Adrenal gland (tissue), 19 donors: ENCODE measurements at places on chromosomes 11 and 22.

DNA sequence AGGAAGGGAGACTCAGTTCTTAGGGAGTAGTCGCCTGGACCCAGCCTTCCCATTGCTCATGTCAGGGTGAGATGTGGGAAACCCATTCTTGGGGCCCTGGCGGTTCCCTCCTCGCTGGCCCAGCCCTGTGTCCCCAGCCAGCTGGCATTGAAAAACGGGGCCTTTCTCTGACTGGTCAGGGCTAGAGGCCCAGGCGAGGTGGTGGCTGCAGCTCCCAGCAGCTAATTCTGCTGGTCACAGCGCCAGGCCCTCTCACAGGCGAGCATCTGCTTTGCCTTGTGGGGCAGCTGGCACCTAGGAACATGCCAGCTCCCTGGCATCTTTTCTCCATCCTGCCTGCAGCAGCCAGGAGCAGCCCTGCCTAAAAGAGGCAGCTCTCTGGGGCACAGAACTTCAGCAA lies 20.1 kb downstream of the TSPAN18 start:
- DNase-seq, result peak; percentile 66

GRCh38 chr11:68841718-68842426 lies at the start of gene CPT1A:
Gene CPT1A (minus strand): TSS chr11:68841916. CDS start chr11:68815474, 26,442 bp downstream.
- DNase-seq, result peak; percentile 79

- no peak for DNase-seq
Measured at GRCh38 chr22:23696326-23696851, 5.6 kb downstream of the RGL4 start.

DNA sequence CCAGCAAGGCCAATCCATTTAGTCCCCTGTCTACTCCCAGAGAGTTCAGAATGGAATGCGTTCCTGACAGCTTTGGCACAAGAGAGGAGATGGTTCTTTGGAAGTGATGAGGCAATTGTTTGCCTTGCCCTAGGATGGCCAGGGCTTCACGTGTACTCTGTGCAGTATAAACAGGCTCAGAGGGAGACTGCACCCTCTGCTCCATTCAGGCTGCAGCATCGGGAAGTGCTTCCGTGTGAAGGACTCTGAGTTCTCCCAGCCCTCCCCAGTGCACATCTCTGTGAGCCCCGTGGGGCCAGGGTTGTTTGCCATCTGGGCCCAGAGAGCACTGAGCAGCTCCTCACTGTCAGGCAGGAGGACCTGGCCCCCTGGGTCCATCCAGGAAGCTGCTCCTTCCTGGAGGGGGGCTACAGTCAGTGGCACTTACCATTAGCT lies 215.3 kb upstream of the TBCEL start:
- DNase-seq, result no peak

GRCh38 chr22:44523981-44524759 lies 26.1 kb upstream of the RTL6 start:
- DNase-seq, result peak; percentile 69

DNA sequence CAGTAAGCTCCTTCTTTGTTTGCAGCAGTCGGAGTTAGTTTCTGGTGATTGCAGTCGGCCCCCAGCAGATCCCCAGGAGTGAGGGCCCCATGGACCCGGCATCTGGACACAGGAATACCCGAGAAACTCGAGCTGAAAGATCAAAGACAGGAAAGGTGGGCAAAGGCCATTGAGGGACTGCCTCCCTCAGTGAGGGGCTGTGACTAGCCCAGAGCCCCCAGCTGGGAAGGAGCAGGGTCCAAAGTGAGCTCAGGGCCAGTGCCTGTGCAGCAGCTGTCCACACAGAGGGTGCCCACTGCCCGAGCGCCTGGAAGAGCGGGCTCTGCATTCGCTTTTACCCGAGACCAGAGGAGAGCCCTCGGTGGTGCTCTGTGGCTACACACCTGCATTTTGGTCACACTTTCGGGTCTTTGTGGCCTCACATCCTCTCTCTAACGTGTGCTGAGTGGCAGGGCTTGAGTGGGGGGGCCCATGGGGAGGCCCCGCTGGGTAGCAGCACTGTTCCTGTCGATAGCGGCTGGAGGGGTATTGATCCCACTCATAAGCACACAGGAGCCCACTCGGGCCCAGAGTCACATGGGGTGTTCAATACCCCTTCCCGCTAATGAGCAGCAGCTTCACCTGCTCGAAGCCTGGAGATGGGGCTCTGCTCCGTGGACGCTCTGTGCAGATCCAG lies 532.9 kb downstream of the TBC1D22A start:
- DNase-seq, result no peak

- DNase-seq, result no peak
Measured at GRCh38 chr11:57354699-57355098, 16.5 kb downstream of the P2RX3 start.

DNA sequence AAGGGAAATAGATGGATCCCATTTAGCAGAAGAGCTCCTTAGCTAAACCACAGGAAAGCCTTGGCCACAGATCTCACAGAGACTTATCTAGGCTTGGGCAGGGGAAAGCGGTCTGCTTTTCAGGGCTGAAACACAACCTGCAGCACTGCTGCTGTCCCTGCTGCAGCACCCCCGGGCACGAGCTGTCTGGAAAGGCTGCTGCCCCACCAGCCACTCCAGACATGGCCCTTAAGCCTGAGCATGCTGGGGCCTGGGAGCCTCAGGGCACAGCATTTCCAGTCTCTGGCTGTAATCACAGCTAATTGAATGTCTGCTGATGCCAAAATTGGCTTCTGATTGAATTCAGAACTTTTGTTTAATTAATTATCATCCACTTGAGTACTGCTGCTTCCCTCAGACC lies 115.0 kb downstream of the TMPRSS5 start:
- DNase-seq, result no peak

DNA sequence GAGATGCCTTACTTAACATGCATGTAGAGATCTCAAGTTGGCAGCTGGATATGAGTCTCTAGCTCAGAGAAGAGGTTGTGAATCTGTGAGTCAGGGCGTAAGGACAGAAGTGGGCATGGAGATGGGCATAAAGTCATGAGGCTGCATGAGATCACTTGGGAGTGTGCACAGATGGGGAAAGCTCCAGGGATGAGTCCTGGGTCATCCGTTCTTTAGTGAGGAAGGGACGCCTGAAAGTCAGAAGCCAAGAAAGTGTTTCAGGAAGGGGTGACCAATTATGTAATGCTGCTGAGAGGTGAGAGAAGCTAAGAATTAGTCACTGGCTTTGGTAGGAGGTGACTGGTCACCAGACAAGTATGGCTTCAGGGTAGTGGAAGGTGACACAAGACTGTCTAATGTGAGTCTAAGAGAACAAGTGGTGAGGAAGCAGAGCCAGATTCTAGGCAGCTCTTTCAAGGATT lies 6.7 kb downstream of the ACP2 start:
- no peak for DNase-seq

- no peak for DNase-seq
Measured at GRCh38 chr22:41922328-41922727, 4.3 kb downstream of the TNFRSF13C start.

GRCh38 chr11:100574894-100575769 lies 112.0 kb upstream of the ARHGAP42 start:
- DNase-seq, result no peak

DNA sequence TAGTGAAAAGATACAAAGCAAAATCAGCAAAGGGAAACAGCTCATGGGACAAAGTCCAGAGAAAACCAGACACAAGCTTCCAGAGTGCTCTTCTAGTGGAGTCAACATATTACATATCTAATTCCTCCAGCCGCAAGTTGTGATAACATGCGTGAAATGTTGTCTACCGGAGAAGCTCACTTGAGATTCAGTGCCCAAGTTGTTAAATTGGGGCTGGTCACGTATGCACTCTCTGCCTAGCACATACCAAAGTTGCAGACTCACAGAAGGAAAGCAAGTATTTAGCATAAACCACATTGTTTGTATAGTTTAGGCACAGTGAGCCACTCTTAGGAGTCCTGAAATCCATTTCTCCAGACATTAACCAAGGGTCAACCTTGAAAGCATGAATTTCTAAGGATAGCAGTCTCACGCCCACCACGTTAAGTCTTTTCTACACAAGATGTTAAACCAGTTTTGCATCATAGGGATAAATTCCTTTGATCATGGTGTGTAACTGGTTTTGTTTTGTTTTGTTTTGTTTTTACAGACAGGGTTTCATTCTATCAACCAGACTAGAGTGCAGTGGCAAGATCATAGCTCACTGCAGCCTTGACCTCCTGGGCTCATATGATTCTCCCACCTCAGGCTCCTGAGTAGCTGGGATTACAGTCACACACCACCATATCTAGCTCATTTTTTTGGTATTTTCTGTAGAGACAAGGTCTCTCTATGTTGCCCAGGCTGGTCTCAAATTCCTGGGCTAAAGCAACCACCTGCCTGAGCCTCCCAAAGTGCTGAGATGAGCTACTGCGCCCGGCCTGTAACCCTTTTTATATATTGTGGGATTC lies 39.5 kb upstream of the EP300 start:
- DNase-seq, result peak; percentile 23

DNA sequence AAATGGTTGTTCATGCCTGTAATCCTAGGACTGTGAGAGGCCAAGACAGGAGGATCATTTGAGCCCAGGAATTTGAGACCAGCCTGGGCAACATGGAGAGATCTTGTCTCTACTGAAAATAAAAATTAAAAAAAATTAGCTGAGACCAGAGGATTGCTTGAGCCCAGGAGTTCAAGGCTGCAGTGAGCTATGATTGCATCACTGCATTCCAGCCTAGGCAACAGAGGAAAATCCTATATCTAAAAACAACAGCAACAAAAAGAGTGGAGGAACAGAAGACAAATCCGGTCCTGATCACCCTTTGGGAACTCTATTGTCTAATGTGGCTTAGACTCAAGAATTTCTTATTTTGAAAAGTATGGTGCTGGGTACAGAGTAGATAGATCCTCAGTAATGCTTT lies 17.3 kb downstream of the BARX2 start:
- DNase-seq, result no peak

DNA sequence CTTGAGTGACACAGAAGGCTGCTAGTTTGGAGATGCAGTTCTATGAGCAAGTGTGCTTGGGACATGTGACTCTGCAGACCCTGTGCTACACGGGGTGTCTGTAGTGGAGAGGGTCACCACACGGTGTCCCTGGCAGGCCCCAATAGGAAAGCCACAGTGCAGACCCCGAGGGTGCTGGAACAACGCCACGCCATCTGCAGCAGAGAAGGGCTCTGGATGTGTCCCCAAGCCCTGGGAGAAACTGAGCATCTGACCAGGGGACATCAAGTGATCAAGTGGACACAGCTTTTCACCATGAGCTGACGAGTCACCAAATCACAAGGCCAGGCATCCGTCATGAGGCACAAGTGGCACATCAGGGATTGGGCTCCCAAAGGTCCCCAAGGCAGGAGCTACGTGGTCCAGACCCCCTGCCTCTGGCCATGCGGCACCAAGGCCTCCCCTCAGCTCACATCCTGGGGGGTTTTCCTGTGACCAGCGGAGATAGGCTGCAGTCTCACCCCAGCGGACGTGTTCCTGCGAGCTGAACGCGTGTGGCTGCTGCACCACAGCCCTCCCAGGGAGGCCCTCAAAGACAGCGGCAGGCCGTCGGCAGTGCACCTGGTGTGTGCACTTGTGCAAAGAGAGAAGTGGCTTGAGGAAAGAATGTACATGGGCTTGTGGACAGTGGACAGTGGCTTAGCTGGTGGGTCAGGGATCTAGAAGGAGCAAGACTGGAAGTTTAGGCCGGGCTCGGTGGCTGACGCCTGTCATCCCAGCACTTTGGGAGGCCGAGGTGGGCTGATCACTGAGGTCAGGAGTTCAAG lies 96.7 kb downstream of the RPS6KA4 start:
- no peak for DNase-seq

DNA sequence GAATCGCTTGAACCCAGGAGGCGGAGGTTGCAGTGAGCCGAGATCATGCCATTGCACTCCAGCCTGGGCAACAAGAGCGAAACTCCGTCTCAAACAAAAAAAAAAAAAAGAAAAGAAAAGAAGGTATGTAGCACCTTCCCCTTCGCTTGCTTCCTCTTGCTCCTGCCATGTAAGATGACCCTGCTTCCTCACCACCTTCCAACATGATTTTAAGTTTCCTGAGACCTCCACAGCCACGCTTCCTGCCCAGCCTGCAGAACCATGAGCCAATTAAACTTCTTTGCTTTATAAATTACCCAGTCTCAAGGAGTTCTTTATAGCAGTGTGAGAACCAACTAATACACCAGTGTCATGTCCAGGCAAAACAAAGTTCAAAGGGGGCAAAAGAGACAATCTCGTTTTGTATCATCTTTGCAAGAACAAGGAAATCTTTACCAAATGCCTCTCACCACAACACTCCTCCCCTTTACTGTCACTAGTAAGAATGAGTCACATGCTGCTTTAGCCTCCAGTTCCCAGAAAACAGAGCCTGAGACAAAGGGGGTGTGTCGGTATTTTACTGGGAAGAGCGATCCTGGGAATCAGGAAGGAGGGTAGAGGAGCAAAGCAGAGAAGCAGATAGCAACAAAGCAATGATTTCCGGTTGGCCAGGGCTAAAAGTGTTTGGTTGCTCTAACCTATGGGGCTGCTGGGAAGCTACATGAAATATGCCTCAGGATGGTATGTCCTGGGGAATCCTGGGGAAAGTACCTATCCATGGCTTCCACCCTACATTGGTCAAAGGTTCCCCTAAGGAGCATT lies 10.5 kb upstream of the MCHR1 start:
- DNase-seq, result no peak

- DNase-seq, result no peak
Measured at GRCh38 chr11:11636671-11637070, 14.9 kb upstream of the GALNT18 start.

GRCh38 chr11:96391698-96392307 lies 2.0 kb downstream of the JRKL start:
- no peak for DNase-seq

DNA sequence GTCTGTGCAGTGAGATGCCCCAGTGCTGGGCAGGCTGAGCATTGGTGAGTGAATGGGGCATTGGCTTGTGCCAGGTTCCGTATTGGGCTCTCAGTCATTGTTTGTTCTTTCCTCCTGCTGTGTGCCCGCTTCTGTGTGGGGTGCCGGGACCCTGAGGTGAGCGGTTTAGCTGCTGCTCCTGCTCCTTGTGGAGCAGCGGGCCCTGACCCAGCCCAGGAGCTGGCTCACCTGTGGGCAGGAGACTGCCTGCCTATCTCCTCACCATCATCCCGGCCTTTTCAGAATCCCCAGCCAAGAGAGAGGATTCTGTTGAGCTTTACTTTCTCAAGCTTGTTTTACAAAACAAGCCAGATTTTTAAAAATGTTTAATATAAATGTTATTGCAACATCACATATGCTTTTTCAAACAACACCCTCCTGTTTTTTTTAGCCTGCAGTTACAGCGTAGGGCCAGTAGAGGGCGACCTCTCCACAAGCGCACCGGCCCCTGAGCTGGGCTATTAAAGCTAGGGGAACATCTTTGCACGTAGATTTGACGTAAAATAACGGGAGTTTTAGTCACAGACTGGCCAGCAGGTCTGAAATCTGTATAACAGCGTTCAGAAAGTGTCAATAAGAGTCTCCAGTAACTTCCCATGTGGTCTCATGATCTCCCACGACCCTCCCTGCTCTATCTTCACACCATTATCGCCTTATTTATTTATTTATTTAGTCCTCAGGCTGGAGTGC lies 25.1 kb upstream of the RELT start:
- DNase-seq, result peak; percentile 50

DNA sequence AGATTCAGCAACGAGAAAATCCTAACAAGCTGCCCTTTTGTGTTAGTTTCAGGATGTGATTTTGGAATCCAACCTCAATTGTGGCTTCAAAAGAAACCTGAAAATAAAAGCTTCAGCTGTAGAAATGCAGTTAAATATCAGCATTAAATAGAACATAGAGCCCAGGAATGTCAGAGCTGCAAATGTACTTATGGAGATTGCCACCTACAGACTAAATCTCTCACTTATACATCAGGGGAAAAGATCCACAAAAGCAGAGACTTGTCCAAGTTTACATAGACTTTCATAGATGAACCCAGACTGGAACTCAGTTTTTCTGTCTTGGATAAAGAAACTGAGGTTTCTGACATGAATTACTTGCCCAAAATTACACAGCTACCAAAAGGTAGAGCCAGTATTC lies 446.6 kb downstream of the DLG2 start:
- DNase-seq, result no peak

- peak; percentile 88 for DNase-seq
Measured at GRCh38 chr11:111922803-111923202, 4.1 kb downstream of the C11orf52 start.
